Skin of body (tissue), 3 donors: ENCODE measurements at places on chromosomes 11 and 22.

DNA sequence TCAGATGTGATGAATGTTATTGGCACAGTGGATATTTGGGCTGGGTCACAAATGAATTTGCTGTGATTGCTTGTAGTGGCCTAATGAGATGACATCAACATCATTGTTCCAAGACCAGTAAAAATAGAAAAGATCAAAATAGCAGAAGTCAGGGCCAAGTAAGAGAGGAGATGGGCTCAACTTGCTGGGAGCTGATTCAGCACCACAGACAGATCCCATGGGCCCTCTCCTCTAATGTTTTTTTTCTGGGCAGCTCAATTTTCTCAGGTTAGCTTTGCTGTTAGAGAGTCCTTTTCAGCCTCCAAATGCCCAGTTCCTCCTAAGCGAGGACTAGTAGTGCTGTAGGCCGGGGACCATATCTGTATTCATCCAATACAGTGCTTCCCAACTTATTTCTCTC, 86.0 kb upstream of the IZUMO1R start:
- no peak for DNase-seq

DNA sequence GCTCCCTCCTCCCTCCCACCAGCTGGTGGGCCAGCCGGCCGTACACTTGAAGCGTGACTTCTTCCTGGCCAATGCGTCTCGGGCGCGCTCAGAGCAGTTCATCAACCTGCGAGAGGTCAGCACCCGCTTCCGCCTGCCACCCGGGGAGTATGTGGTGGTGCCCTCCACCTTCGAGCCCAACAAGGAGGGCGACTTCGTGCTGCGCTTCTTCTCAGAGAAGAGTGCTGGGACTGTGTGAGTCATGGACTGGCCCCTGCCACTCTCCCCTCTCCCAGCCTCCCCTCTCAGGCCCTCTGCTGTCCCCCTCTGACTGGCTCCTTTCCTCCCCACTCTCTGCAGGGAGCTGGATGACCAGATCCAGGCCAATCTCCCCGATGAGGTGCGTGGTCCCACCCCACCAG, 24.7 kb downstream of the CAPN1 start:
- DNase-seq = no peak

- no peak for DNase-seq
Observed at GRCh38 chr22:42162728-42163489, 32.3 kb upstream of the CYP2D6 start.

GRCh38 chr11:83557653-83558052, 271.5 kb upstream of the CCDC90B start:
- DNase-seq = no peak
